ENCODE measurements at places on chromosomes 1 and 21. TPM values are rescaled to one million over a fixed set of nuclear protein-coding genes. Genes with fewer than 3 reads are reported as not detected.
A peak's percentile ranks its signal among the peaks of the same experiment; 100 is the strongest.

The RGS4 gene
- 0.52 TPM for total RNA-seq

The CNIH3 gene
- total RNA-seq: 2.0 TPM

The SELE gene
- total RNA-seq: 8.5 TPM

- no peak overlapping the region for H3K27ac ChIP-seq
- no peaks in the 10 kb centered on the region for H3K36me3 ChIP-seq
- H3K4me1 ChIP-seq: no peaks in the 10 kb centered on the region
- H3K4me3 ChIP-seq: no peak overlapping the region
- DNase-seq: no peak
These were observed 153.4 kb downstream of the ZC3H11B start for GRCh38 chr1:219459351-219460080.

GRCh38 chr1:10431070-10431730, 967 bp downstream of the CENPS start:
- no peak for DNase-seq
- no peaks in the 10 kb centered on the region for H3K36me3 ChIP-seq
- peak overlapping the region; percentile 81 for H3K27ac ChIP-seq

GRCh38 chr1:3305156-3305555, 149.3 kb upstream of the ARHGEF16 start:
- no peaks in the 10 kb centered on the region for H3K4me1 ChIP-seq
- no peak overlapping the region for H3K4me3 ChIP-seq
- H3K27ac ChIP-seq: no peak overlapping the region
- H3K36me3 ChIP-seq: no peaks in the 10 kb centered on the region
- DNase-seq: no peak
- H3K27me3 ChIP-seq: no peaks in the 10 kb centered on the region

The CDCA8 gene
- total RNA-seq: 1.5 TPM

DNA sequence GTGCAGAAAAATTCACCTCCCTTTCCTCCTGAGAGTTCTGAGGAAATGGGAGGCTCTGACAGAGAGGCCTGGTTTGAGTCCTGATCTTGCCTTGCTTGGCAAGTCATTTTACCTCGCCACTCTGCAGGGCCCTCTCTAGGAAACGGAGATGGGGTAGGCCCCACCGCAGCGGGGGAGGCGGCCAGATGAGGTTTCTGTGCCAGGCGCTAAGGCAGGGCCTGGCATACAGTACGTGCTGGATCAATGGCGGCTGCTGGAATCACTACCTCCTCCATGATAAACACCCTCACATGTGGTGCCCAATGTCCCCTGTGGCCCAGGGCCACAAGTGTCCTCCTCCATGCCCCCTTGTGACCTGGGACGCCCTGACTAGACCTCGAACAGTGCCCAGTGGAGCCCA, 499 bp upstream of the PLEKHG5 start:
- H3K4me3 ChIP-seq: no peak overlapping the region
- DNase-seq: peak; percentile 60
- H3K27ac ChIP-seq: no peak overlapping the region
- peaks cover 22% of the 10 kb centered on the region for H3K4me1 ChIP-seq
- no peaks in the 10 kb centered on the region for H3K27me3 ChIP-seq

The CACHD1 gene
- 22.8 TPM for total RNA-seq

DNA sequence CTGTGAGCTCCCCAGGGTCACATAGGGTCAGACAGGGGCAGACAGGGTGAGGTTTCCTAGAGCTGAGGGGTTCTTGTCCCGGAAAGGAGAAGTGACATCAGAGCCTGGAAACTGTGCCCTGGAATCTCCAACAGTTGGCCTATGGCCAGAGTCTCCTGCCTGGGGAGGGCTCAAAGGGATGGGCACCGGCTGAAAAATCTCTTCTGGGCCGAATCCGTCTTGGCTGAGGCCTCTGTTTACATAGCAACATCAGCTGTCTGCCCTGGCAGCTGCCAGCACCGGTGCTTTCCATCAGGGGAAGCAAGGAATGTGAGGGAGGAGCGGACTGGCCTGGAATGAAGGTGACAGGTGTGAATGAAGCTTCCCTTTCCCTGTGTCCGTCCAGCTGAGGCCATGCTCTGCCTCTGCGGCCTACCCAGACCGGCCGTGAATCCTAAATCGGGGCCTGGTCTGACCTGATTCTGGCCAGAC, 30.7 kb downstream of the VASH2 start:
- peak; percentile 43 for DNase-seq
- peak overlapping the region; percentile 37 for H3K27ac ChIP-seq
- H3K27me3 ChIP-seq: no peaks in the 10 kb centered on the region
- no peaks in the 10 kb centered on the region for H3K36me3 ChIP-seq
- no peak overlapping the region for H3K4me3 ChIP-seq

DNA sequence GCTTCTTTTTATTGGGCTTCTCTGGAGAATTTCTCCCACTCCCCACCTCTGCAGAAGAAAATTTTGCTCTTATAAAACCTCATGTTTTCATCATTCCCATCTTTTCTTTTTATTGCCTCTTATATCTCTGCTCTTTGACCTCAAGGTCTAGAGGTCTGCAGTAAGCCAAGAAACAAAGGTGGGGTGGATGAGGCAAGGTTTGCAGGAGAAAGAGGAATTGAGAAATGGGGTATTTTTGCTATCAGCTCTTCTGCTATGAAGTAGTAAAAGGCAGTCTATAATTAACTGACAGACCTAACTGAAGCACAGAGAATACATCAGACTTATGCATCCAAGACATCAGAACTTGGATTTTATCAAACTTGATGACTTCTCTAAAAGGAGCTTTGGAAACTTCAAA, 22.9 kb downstream of the SYT11 start:
- DNase-seq: no peak
- no peak overlapping the region for H3K27ac ChIP-seq
- H3K36me3 ChIP-seq: no peaks in the 10 kb centered on the region
- no peaks in the 10 kb centered on the region for H3K4me1 ChIP-seq
- H3K27me3 ChIP-seq: no peaks in the 10 kb centered on the region

The DNAJC11 gene
- 44.0 TPM for total RNA-seq

The OR2M3 gene
- not detected for total RNA-seq

The TIE1 gene
- 72.7 TPM for total RNA-seq

The HLX gene
- 27.4 TPM for total RNA-seq

- peak overlapping the region; percentile 14 for H3K27ac ChIP-seq
- no peak for DNase-seq
These were observed 2.6 kb downstream of the MGST3 start for GRCh38 chr1:165633614-165634013.

DNA sequence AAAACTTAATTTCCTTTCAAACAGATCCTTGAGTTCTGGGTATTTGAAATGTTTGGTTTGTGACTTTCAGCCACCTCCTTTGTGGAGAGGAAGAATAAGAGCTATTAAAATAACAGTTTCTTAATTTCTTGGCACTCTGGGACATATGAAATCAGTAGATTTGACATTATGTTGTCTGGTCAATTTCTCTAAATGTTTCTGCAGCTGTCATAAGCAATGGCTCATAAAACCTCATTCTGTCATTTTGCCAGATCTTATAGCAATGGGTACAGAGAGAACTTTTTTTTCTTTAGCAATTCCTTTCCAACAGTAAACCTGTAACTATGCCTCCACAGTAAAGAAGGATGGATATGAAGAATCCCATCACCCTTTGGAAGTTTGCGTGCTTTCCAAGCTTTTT, 52.6 kb downstream of the LAMC1 start:
- peaks cover 40% of the 10 kb centered on the region for H3K4me1 ChIP-seq
- H3K27me3 ChIP-seq: no peaks in the 10 kb centered on the region
- H3K4me3 ChIP-seq: no peak overlapping the region
- H3K27ac ChIP-seq: no peak overlapping the region
- no peak for DNase-seq

DNA sequence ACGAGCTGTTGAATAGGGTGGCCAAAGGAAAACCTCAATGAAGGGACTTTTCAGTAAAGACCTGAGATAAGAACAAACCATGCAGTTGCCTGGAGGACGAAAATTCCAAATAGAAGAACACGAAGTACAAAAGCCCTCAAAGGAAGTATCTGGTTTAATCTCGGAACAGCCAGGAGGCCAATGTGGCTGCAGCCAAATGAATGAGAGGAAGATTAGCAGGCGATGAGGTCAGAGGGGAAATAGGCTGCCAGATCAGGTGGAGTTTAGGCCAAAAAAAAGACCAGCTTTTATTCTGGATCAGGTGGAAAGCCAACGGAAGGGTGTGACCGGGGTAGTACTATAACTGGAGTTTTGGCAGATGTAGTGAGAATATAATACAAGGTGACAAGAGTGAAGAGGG, 43.7 kb downstream of the SRSF11 start:
- no peak overlapping the region for H3K27ac ChIP-seq
- no peak overlapping the region for H3K4me3 ChIP-seq
- H3K27me3 ChIP-seq: no peaks in the 10 kb centered on the region
- DNase-seq: no peak
- H3K36me3 ChIP-seq: peaks cover 33% of the 10 kb centered on the region

The RYR2 gene
- 3.0 TPM for total RNA-seq

The KCNH1 gene
- not detected for total RNA-seq

GRCh38 chr1:92662048-92662447, 122.9 kb downstream of the EVI5 start:
- no peak overlapping the region for H3K4me3 ChIP-seq
- H3K36me3 ChIP-seq: peaks cover 4% of the 10 kb centered on the region
- H3K4me1 ChIP-seq: no peaks in the 10 kb centered on the region
- H3K27ac ChIP-seq: no peak overlapping the region

- no peak overlapping the region for H3K27ac ChIP-seq
- no peak for DNase-seq
- no peaks in the 10 kb centered on the region for H3K36me3 ChIP-seq
- no peaks in the 10 kb centered on the region for H3K27me3 ChIP-seq
- H3K4me3 ChIP-seq: no peak overlapping the region
These were observed 314.7 kb downstream of the KCNH1 start for GRCh38 chr1:210819266-210819665.

The SLC6A9 gene
- 10.5 TPM for total RNA-seq

DNA sequence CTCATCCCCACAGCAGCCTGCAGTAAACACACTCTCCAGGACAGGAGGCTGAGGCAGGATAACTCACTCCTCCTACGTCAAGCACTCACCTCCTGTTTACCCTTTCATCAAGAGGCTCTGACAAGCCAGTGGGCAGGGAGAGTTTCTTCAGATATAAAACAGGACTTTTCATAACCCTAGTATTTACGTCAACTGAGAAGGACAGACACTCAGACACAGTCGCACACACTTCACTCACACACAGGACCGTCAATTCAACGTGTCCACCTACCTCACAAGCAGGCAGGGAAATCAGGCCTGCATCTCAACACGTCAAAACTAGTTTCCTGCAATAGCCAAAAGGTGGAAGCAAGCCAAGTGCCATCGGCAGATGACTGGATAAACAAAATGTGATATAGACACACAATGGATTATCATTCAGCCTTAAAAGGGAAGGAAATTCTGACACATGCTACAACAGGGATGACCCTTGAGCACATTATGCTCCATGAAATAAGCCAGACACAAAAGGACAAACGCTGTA, 48.6 kb downstream of the ITPKB start:
- no peaks in the 10 kb centered on the region for H3K36me3 ChIP-seq
- DNase-seq: no peak
- no peak overlapping the region for H3K4me3 ChIP-seq
- no peaks in the 10 kb centered on the region for H3K27me3 ChIP-seq

DNA sequence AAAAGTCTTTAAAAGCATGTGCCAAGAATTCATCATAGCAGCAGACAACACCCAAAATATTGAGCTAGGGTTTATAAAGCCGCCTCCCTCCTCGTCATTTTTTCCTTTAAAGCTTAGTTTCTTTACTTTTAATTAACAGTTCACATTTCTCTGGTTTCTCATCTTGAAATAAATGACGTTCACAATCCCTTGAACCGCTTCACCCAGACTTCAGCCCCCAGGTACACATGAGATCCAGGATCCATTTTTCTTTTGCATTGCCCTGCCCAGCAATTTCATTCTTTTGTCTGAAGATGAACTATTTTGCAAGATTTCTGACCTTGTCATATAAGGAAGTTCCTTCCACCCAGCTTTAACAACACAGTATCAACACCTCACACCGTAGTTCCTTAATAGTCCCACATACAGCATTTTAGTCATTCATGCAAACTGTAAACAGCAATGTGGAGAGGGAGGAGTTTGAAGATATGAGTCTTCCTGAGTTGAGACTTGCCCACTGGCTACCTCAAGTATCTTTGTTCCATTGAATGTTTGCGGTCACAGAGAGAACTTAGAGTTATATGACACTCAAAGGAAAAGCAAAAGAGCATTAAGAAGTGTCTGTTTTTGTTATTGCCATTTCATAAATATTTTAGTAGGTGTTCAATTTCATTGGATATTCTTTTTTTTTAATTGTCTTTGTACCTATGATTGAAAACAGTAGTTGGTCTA, 35.3 kb upstream of the CACYBP start:
- DNase-seq: no peak
- H3K4me1 ChIP-seq: peaks cover 58% of the 10 kb centered on the region
- no peaks in the 10 kb centered on the region for H3K27me3 ChIP-seq
- peak overlapping the region; percentile 22 for H3K4me3 ChIP-seq
- peaks cover 5% of the 10 kb centered on the region for H3K36me3 ChIP-seq

- H3K4me3 ChIP-seq: no peak overlapping the region
- no peaks in the 10 kb centered on the region for H3K4me1 ChIP-seq
- H3K27me3 ChIP-seq: no peaks in the 10 kb centered on the region
- H3K27ac ChIP-seq: no peak overlapping the region
- DNase-seq: no peak
These were observed 116.9 kb downstream of the RGS7 start for GRCh38 chr1:241240069-241240468.

The KCNE2 gene
- total RNA-seq: not detected

DNA sequence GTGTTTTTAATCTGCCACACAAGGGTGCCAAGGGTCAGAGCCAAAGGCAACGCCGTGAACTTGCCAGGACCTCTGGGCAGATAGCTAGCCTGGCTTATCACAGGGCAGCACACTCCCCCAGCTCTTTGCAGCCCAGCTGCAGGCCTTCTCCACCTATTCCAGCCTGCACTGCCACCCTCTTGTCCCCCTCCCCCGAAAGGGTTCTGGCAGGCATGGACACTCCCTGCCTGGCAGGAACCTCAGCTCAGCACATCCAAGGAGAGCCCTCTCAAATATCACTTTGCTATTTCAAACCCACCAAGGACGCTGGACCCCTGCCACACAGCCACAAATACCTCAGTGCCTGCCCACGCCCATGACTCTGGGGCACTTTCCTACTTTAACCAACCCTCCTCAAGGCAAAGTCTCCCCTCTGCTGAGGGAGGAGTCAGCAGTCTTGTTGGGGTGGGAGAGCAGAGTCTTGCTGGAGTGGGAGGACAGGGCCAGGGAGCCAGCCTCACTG, 9.1 kb downstream of the SSBP3 start:
- peaks cover 37% of the 10 kb centered on the region for H3K36me3 ChIP-seq
- H3K4me3 ChIP-seq: no peak overlapping the region
- peaks cover 6% of the 10 kb centered on the region for H3K4me1 ChIP-seq
- no peak overlapping the region for H3K27ac ChIP-seq
- no peaks in the 10 kb centered on the region for H3K27me3 ChIP-seq
- no peak for DNase-seq

DNA sequence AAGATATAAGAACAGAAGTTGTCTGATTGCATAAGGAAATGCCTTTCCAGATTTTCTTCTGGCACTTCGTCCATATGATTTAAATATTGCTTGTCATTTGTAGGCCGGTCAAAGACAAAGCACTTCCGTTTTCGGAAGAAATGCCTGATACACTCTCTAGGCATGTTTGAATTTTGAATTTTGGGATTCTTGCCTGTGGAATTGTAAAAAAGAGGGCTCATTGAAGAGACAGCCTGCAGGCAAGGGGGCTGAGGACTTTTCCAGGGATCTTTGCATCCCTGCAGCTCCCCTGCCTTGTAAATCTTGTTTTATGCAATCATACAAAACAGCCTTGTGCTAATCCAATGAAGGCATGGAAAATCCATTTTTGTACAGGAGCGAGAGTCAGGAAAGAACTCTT, 7.4 kb downstream of the GBP4 start:
- H3K4me1 ChIP-seq: peaks cover 3% of the 10 kb centered on the region
- H3K27me3 ChIP-seq: no peaks in the 10 kb centered on the region
- H3K27ac ChIP-seq: no peak overlapping the region

The B3GALT2 gene
- 2.7 TPM for total RNA-seq

Data from upper lobe of left lung (tissue), 6 donors.